ENCODE measurements at places on chromosomes 4 and X.

DNA sequence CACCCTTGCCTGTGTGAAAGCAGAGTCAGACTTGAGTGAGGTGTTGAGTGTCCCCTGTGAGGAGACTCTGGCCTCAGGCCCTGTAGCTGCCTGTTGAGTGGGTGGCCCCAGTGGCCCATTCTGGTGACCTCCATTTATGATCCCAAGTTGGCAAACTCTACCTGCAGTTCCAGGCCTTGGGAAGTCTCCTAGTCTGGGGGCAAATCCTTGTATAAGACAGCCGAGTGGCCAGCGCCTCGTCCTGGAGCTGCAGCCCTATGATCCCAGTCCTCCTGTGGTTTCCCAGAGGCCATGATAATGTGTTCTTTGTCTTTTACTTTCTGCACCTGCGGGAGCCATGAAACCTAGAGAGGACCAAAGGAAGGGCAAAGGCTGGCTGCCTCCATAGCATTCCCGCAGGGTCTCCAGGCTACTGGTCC, 58.7 kb downstream of the NBDY start:
- no peak for DNase-seq

DNA sequence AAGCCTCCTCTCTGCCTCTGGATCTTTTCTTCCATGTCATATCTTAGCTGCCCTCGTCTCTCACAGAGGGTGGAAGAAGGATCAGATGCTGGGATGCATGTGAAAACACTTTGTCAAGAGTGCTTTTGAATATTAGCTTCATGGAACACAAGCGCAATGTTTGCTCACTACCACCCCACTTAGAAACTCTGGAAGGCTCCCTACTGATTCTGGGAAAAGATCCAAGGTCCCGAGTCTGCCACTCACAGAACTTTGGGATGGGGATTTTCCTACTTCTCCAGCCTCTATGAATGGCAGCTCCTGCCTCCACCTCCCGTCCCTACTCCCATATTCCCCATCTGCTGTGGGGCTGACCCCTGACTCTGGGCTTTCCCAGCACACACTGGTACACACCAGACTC, 40.2 kb upstream of the CRMP1 start:
- no peak for DNase-seq

- no peak for DNase-seq
These were observed 3.9 kb downstream of the MAMLD1 start for GRCh38 chrX:150366951-150367545.

- no peak for DNase-seq
These were observed 841.0 kb downstream of the STIM2 start for GRCh38 chr4:27701606-27702005.

- no peak for DNase-seq
These were observed 353.3 kb downstream of the ARHGAP24 start for GRCh38 chr4:85828027-85828890.

GRCh38 chr4:6198278-6198677, 2.1 kb downstream of the JAKMIP1 start:
- peak; percentile 36 for DNase-seq

DNA sequence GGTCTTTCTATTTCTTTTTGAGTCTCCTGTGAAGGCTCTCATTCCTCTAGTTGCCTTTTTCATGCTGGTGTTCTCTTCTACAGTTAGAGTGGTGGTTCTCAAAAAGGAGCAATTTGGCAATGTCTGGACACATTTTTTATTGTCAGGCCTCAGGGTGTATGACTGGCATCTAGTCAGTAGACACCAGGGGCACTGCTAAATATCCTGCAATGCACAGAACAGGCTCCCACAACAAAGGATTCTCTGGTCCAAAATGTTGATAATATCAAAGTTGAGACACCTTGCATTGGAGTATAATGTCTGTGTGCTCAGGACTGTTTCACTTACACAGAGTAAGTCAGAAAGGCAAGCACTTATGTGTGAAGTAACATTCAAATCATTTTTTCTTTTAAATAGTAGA, 1360.7 kb downstream of the ADGRL3 start:
- DNase-seq = no peak

- no peak for DNase-seq
These were observed 1060.1 kb downstream of the ADGRL3 start for GRCh38 chr4:62260254-62260653.

- DNase-seq = no peak
These were observed 41.7 kb downstream of the FAM53A start for GRCh38 chr4:1642196-1642951.

- DNase-seq = no peak
These were observed 192.5 kb upstream of the TAPT1 start for GRCh38 chr4:16418814-16419213.

DNA sequence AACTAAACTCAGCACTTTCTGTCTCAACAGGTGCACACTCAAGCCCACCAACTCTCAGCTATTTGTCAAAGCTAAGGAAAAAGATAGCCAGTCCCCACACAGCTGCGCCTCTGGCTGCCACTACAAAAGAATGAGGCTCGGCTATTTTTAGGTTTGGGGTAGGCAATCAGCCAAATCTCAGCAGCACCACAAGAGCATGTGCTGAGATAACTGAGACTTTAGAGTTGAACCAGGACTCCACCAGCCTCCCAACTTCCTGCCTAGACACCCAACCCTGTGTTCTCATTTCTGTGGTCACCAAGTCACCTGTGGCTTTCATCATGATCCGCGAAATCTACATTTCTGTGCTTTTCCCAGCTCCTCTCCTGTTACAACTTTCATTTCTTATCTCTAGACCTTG, 28.0 kb downstream of the DMD start:
- no peak for DNase-seq

GRCh38 chr4:119832776-119833175, 204.2 kb upstream of the PDE5A start:
- DNase-seq = no peak
